Activated T-cell treated with anti-CD3 and anti-CD28 coated beads, Interleukin-2, amount 50 U/mL, for 4 hours (primary cell): ENCODE measurements at places on chromosomes 11 and 22. TPM values are rescaled to one million over a fixed set of nuclear protein-coding genes. Genes with fewer than 3 reads are reported as not detected.

GRCh38 chr11:100908746-100909145 lies 220.9 kb downstream of the PGR start:
- no peak for DNase-seq

DNA sequence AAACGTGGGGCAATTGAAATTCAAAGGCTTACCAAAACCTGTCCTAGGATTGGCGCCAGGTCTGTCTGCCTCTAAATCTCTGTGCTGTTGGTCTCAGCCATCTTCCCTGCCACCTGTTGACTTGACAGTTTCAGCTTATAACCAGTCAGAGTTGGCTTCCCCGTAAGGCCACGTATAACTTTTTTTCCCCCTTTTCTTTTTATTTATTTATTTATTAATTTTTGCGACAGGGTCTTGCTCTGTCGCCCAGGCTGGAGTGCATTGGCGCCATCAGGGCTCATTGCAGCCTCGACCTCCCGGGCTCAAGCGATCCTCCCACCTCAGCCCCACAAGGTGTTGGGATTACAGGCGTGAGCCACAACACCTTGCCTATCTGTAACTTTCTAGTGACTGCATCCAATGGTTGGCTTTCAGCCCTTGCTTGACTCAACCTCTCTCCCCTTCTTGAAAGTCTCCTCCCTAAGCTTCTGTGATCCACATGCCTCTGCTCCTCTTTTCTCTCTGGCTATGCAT lies 1.4 kb upstream of the SYVN1 start:
- no peak for DNase-seq

GRCh38 chr11:102589047-102589459 lies 36.1 kb downstream of the MMP20 start:
- no peak for DNase-seq

TNNI2 gene
- total RNA-seq: not detected

GRCh38 chr11:44654596-44654995 lies 72.2 kb upstream of the TSPAN18 start:
- no peak for DNase-seq

MPEG1 gene
- total RNA-seq: 0.18 TPM

DNA sequence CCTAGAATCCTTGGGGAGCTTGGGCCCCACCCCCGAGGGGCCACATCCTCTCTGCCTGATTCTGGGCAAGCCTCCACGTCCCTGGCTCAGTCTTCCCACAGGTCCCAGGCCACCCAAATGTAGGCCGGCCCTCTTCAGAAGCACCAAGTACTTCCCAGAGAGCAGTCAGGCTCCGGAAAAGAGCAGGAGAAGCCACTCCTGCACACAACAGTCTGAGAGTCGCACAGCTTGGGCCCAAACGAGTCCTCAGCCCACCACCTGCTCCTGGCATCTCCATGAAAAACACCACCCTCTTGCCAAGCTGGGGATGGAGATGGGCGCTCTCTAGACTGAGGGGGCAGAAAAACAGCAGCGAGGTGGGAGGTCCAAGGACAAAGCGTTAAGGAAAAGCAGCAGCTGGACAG lies 15.4 kb downstream of the EHD1 start:
- no peak for DNase-seq

FXYD6 gene
- total RNA-seq: 0.38 TPM

DNA sequence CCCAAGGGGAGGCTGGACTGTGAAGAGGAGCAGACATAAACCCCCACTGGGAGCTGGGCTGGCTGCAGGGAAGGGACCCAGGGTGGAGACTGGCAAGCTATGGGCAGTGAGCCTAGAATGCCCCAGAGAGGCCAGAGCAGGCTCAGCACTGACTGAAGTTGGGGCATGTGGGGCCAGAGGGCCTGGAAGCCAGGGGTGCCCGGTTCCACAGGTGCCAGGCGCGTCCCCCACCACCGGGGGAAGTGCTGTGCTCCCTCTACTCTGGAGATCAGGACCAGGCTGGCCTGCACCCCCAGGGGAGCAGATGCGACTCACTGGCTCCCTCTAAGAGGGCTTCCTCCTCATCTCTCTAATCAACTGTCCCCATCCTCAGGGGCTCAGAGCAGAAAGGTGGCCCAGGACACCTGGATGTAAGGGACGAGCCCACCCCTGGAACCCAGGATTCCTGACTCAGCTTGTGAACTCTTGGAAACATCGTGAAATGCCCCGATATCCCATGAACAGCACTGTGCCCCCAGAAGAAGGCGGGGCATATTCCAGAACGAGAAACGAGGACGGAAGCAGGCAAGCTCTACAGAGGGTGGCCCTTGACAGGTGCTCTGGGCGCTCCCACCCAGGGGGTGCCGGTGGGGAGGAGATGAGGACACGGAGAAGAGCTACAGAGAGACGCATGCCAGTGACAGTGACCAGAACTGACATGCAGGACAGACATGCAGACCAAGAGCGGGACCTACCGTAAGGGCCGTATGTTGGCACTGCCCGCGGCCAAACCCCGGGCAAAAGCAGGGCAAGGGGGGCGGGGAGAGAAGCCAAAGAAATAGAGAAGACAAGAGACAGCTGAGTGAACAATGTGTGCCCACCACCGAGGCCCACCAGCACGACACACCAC lies 20.4 kb downstream of the MAFF start:
- DNase-seq: no peak

DNA sequence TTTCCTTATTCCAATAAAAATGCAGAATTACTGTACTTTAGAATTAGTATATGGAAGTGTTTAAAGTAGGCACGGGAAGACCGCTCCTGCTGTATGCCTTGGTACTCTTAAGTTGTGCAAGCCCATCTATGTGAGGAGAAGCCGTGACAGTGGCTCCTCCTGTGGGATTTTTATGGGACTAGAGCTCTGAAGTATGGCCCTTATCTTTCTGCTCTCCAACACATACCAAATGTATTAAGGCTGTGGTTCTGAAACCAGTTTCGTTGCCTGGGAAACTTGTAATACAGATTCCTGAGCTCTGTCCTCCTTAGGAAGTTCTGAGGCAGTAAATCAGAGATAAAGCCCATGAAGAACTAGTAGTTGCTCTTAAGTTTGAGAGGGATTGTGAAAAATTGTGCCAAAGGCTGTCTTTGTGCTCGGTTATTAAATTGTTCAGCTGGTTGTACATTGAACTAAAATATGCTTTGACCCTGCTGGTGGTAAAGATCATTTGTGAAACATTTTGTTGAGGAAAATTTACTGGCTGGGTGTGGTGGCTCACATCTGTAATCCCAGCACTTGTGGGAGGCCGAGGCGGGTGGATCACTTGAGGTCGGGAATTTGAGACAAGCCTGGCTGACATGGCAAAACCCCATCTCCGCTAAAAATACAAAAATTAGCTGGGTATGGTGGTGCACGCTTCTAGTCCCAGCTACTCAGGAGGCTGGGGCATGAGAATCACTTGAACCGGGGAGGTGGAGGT lies 29.3 kb downstream of the RTN3 start:
- no peak for DNase-seq

RAB3IL1 gene
- not detected for total RNA-seq

DNA sequence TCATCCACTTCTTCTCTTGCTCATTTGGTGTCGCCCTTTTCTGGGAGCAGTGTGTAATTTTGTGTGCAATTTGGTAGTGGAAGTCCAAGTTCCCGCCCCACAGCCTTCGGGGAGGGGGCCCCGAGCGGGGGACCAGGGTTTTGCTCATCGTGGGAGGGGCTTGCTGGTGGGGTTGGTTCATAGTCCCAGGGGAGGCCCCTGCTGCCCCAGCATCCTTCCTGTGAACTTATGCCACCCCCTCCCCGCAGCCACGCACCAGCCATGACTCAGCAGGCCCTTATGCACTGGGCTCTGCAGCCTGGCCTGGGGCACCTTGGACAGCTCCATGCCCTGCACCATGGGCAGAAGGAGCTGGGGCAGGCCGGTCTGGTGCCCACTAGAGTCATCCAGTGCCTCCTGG lies 1183.6 kb downstream of the BRD1 start:
- no peak for DNase-seq

DNA sequence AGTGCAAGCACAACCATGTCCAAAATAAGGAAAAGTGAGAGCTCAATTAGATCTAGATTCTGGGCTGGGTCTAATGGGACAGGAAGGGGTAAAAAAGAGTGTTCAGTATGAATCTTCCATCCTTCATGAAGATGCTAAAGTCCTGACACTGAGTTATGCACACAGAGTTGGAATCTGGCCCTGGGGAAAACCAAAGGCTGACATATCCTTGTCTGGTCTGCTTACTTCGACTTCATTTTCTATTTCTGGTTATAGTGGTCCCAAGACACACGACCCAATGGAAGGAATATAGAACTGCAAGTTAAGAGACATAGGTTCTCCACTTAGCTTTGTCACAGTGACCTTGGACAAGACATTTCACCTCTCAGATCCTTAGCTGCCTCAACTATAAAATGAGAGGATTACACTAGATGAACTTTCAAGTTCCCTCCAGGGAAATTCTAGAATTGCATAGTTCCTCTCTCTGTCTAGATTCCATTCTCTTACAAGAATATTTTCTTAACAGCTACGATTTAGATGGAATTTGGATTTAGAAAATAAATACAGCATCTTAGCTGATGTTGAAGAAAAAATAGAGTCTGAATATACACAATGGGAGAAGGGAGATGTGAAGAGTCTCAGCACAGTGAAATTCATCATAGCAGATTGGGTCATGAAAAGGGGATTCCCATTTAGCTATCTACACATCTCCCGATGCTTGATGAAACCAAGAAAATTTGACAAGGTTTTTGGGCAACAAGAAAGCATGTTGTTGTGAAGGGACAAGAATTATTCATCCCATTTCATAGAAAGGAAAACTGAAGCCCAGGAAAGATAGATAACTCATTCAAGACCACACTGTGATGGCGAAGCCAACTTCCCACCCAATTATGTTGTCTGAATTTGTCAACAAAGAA lies 3.3 kb downstream of the BLID start:
- DNase-seq: no peak

DNA sequence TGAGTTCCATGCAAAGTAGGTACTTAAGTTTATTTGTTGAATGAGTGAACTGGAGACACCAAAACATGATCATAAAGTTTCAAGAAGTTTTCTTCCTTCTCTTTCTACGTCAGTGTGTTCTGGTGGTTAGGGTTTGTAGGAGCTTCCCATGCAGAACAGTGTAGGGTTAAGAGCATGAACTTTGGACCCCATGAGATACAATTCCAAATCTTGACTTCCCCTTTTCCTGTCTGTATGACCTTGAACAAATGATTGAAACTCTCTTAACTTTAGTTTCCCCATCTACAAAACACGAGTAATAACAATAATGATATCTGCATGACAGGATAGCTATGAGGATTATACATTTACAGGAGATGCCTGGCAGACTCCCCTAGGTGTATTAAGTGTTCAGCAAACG lies 41.0 kb upstream of the TENM4 start:
- DNase-seq: no peak

DNA sequence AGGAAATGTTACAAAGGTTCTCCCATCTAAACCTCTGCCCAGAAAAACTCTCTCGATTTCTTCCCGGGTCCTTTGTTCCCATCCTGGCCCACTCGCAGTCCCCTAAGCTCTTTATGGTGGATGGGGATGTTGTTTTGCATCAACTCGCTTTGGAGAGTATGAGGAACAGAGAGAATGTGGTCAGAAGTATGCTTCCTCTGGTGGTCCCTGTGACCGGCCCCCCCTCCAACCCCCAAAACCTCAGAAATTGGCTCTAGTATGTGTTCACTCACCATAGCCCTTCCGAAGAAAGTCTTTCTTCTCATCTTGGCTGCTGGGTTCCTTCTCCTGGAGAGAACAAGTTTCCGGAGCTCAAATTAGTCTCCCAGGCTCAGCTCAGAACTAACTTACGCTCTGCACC lies 54.4 kb downstream of the GRAMD1B start:
- no peak for DNase-seq

DNA sequence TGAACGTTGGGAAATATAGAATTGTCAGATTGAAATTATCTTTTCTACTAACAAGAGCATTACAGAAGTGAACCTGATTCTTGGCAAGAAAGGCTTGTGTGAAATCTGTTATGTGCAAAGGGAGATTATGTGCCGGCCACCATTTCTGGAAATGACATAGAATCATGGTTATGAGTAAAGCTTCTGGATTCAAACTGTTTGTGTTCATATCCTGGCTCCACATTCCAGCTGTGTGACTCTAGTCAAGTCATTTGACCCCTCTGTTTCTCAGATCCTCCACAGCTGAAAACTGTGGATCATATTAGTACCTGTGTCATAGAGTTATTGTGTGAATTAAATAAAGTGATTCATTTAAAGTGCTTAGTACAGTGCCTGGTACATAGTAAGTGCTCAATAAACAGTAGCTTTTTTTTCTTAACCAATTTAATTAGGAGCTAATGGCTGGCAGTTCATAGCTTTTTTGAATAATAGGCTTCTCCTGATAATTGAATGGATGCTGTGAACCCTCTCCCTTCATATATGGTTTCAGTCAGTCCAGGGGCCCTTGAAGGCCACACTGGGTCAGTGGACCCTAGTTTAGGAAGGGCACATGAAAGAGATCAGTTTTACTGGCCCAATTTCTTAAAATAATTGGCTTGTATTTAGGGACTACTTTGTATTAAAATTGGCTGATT lies 34.6 kb downstream of the EHF start:
- no peak for DNase-seq

- DNase-seq: no peak
Measured at GRCh38 chr11:26730414-26731083, 8.7 kb upstream of the SLC5A12 start.

OR51B5 gene
- not detected for total RNA-seq

MOGAT2 gene
- total RNA-seq: 0.13 TPM

- no peak for DNase-seq
Measured at GRCh38 chr11:64071849-64072248, 36.1 kb downstream of the FLRT1 start.

GRCh38 chr11:102695201-102695600 lies 10.4 kb downstream of the MMP27 start:
- DNase-seq: no peak

GRCh38 chr11:64067230-64067993 lies 31.7 kb downstream of the FLRT1 start:
- no peak for DNase-seq

MUC6 gene
- total RNA-seq: not detected

SULT4A1 gene
- total RNA-seq: not detected

ANO1 gene
- 0.14 TPM for total RNA-seq

GRCh38 chr11:7890417-7891172 lies 40.5 kb downstream of the OR10A6 start:
- DNase-seq: no peak

DNA sequence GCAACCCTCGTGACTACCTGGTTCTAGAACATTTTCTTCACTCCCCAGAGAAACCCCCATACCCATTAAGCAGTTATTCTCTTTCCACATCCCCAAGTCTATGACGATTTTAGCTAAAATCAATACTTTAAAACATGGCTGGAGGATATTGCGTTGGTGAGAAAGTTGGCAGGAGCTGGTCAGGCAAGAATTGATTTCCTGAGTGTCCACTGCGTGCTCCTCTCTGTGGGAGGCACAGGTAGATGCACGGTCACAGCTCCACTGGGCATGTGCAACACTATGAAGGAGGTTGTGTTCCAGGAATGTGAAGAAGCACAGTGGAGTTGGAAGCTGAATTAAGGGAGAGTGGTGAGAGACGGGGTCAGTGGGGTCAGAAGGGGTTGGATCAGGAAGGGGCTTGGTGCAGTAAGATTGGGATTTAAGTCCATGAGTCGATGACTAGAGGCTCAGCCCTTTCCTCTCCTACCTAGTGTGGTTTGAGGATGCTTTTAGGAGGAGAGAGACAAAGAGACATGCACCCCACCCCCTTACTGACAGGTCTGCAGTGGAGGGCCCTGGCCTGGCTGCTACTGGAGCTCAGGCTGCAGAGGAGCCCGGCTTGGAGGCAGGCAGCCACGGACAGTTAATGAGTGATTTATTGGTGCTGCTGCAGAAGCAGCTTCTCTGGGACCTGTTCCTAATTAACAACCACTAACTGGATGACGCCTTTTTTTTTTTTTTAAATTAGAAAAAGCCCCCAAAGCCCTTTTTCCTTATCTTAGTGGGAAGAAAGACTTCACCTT lies 395.6 kb downstream of the TENM4 start:
- no peak for DNase-seq

VWCE gene
- 21.0 TPM for total RNA-seq

- no peak for DNase-seq
Measured at GRCh38 chr11:30244265-30244664, 13.5 kb downstream of the FSHB start.
